ENCODE measurements at places on chromosomes 7 and 10.

GRCh38 chr7:22860337-22860736 is 37.7 kb upstream of the TOMM7 start:
- DNase-seq = peak; percentile 52

GRCh38 chr10:88728107-88728763 is 22.2 kb downstream of the LIPK start:
- DNase-seq = peak; percentile 39

DNA sequence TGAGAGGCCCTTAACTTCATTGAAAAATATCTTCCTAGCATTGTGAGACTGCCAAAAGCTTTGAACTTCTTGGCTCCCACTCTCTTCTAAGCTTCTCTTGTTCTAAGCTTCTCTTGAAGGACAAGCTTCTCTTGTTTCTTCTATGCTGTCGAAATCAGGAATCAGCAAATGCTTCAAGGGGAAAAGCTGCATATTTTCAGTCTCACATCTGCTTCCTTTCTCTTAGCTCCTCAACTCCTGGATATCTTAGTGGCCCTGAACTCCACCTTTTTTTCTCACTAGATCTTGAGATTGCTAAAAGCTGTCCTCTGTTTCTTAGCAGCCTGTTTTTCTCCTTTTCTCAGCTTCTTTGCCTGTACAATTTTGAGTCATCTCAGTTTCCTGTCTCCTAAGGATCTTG is 73.0 kb downstream of the NEUROD6 start:
- no peak for DNase-seq

GRCh38 chr7:125382401-125382800 is 452.8 kb upstream of the POT1 start:
- DNase-seq = no peak

DNA sequence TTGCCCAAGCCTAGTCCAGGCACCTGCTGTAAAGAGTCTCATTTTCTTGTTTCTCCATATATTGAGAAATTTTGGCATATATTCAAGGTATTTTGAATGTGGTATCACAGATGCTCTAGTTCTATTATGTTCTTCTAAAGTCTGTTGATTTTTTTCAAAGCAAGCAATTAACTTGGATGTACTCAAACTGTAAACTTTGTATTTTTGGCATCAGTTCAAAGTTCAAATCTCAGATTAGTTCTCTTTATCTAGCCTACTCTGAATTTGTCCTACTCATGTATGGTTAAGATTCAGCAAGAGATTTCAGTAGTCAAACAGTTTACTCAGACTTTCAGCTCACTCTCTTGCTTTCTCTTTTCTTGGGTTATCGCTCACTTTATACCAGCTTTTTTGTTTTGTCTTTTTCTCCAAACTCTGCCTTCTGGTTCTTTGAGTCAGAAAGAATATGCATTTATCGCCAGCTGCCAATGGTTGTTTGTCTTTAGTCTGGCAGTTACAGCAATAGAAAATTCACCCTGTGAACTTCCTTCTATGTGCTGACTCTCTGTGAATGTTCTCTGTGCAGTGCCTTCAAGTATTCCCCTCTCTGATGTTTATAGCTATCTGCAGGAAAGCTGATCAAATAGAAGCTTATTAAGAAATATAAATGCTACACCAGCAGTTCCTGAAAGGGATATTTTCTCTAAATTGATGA is 56.0 kb downstream of the ANKRD7 start:
- no peak for DNase-seq

GRCh38 chr7:34133983-34134782 is 228.8 kb downstream of the BMPER start:
- peak; percentile 63 for DNase-seq

DNA sequence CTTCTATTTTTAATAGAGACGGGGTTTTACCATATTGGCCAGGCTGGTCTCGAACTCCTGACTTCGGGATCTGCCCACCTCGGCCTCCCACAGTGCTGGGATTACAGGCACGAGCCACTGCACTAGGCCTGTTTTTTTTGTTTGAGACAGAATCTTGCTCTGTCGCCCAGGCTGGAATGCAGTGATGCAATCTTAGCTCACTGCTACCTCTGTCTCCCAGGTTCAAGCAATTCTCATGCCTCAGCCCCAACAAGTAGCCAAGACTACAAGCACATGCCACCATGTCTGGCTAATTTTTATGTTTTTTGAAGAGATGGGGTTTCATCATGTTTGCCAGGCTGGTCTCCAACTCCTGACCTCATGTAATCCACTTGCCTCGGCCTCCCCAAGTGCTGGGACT is 73.7 kb downstream of the TYW1B start:
- DNase-seq = no peak

GRCh38 chr7:117875566-117875965 is 2.3 kb upstream of the CTTNBP2 start:
- peak; percentile 65 for DNase-seq

- DNase-seq = no peak
Observed at GRCh38 chr10:43702936-43703281, 54.2 kb upstream of the ZNF32 start.

GRCh38 chr7:2028733-2029132 is 204.0 kb downstream of the MAD1L1 start:
- no peak for DNase-seq

GRCh38 chr10:79069325-79070080 is 737 bp downstream of the ZMIZ1 start:
- DNase-seq = peak; percentile 52

DNA sequence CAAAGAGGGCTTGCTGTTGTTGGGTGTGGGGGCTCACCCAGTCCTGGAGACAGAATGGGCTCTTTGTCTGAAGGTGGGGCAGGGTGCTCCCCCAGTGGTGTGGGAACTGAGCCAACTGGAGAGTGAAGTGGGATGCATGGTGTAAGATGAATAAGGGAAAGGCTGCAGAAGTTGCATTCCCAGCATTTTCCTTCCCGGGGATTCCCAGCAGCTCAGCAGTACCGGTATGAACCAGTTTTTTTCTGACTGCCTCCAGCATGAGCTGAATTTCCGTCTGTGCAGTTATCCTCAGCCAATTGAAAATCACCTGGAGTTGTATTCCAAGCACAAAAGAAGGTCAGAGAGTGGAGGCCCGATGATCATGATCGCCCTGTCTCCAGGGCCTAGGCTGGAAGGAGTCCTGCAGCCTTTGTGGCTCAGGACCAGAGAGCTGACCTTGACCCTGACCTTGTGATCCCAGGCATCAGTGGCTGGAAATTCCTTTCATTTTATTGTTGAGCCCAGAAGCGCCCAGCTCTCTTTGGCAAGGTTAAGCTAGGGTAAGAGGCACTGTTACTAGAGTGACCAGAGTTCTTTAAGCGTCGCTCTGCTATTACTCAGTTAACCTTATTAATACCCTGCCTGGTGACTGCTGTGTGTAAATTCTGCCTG is 33.4 kb downstream of the OGDH start:
- DNase-seq = no peak

GRCh38 chr7:107931740-107932515 is 40.9 kb downstream of the DLD start:
- DNase-seq = peak; percentile 46

GRCh38 chr7:4208086-4208485 is 474.0 kb upstream of the FOXK1 start:
- no peak for DNase-seq

- peak; percentile 59 for DNase-seq
Observed at GRCh38 chr7:141702047-141702567, at the start of gene DENND11. Gene DENND11, minus strand, starts transcription at chr7:141702166. Its CDS starts 13 bp downstream, at chr7:141702153.

DNA sequence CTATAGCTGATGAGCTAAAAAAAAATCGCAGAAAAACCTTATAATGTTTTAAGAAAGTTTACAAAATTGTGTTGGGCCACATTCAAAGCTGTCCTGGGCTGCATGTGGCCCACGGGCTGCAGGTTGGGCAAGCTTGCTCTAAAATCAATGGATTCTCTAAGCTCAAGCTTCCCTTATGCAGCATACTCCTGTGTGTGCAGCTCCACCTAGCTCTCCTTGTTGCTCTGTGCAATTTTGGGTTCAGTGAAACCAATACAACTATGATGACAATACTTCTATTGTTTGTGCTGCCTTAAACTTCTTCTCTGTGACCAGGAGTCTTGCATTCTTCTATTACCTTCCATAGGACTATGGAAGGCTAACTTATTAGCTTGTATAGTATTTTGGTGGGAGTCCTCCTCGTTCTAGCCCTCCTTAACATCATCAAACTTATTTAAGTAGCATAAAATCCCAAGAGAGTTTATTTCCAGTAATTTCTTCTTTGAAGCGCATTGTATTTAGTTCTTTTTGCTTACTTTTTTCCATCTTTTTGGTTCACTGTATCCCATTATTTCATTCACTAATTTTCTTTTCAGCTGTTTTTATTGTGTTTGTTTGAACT is 170.9 kb upstream of the SMIM30 start:
- DNase-seq = peak; percentile 55

DNA sequence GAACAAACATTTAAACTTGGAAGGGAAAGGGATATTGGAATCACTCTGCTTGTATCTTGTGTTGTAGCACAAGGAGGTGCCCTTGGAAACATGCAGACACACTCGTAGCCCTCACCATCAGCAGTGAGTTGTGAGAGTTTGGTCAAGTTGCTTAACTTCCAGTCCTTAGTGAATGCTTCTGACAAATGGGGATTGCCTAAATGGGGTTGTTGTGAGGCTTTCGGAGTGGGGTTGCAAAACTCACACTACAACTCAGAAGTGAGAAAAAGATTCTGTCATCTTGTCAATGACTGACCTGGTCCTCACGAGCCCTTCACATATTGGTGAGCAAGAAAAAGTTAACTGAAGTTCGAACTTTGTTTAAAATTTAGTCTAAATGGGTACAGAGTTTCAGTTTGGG is 29.0 kb upstream of the GSDME start:
- DNase-seq = no peak

DNA sequence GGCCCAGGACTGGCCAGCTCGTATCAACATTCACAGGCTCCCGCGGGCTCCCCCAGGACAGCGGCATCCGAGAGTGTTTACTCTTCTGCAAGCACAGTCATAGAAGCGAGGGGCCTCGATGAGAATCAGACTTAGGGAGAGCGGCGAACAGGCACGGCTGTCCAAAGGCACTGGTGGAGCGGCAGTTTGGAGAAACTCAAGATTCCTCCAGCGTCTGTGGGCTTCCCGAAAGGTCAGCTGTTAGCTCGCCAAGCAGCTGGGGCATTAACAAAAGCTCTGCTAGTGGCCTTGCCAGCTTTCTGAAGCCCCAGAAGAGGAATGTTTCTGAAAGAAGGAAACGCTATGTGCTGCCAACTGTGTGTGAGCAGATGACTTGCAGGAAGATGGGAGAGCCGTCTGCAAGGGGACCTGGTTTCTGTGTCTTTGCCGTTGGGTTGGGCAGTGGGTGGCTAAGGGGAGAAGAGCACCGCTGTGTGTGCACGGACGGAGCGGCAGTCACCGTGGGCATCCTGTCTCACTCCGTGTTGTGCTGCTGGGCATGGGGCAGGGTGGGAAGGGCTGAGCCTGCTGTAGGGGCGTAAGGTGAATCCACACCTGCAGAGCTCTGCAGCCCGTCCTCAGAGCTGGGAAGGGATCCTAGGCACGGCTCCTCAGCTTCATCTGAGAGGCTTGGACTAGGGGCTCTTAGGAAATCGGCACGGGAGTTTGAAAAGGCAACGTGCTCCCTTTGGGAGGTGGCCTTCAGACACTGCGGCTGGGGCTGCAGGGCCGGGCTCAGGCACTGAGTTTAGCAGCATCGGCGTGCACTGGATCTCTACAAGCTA is 42.1 kb downstream of the AMZ1 start:
- DNase-seq = no peak

- peak; percentile 88 for DNase-seq
Observed at GRCh38 chr10:33193057-33193700, 141.3 kb downstream of the NRP1 start.

GRCh38 chr10:89589101-89589720 is 53.8 kb upstream of the SLC16A12 start:
- no peak for DNase-seq

DNA sequence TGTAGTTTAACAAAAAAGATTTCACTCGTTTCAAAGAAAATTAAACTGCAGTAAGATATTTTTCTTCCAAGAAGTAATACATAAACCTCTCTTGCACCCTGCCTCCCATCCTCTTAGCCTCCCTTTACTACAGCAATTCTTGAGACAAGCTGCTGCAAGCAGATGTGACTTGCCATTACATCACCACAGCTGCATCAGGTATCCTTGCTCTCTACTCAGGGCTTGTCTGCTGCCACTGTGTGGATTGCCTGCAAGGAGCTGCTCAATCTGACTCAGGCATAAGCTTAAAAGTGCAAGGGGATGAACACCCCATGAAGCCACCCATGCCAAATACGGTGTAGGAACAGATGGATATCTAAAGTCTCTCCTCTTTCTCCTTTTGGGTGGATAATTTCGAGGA is 609.9 kb downstream of the DNAJB9 start:
- DNase-seq = no peak

DNA sequence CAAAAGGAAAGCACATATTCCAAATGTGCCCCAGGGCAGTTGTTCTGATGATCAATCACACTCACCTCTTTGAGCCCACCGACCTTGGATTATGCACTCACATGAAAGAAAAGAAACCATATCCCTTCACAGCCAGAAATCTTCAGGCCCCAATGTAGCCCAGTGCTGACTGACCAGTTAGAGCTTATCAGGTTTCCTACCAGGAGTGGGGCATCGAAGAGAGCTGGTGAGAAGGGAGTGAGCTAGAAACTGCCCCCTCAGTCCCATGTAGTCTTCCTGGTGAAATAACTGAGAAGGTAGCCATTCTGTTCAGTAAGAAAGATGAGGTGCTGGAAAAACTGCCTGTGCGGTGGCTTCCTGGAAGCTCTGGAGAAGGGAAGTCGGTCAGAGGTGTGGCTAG is 32.2 kb downstream of the NRCAM start:
- no peak for DNase-seq

GRCh38 chr10:11875494-11876281 is 52.5 kb downstream of the PROSER2 start:
- peak; percentile 72 for DNase-seq

DNA sequence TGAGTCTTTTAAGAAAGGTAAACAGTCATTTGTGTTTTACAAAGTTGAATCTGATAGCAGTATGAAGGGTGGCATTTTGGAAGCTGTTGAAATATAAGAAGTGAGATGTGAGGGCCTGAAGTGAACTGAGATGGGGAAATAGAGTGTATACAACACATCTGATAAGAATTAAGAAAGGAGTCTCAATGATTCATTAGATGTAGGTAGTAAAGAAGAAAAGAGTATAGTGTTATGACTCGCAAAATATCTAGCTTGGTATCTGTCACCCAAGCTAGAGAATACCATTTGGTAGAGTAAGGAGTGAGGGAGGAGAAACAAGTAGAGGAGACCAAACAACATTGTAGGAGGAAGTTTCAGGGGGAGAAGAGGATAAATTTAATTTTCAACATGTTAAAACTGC is 5.3 kb downstream of the PTPN12 start:
- peak; percentile 32 for DNase-seq

DNA sequence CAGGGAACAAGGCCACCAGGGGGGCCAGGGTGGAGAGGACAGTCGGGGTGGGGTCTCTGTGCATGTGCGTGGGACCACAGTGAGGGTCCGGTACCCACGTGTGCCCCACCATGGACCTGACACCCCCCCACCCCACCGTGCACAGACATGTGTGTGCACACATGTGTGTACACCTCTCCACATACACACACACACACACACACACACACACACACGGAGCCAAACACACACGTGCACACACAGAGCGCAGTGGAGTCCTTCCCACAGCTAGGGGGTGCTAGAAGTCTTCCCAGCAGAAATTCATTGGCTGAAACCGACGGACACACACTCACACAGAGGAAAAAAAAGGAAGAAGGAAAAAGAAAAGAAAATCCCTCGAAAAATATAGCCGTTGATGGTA is 42.8 kb upstream of the GNA12 start:
- DNase-seq = peak; percentile 83

GRCh38 chr10:128047991-128048818 is 78.0 kb downstream of the MKI67 start:
- peak; percentile 74 for DNase-seq
